ENCODE measurements at places on chromosomes 12 and 14.

- no peak for DNase-seq
Observed at GRCh38 chr12:120597861-120598260, 16.7 kb upstream of the POP5 start.

- DNase-seq: no peak
Observed at GRCh38 chr14:54568821-54569595, 2.1 kb downstream of the SAMD4A start.

- DNase-seq: no peak
Observed at GRCh38 chr12:16187660-16188059, 89.8 kb downstream of the SLC15A5 start.

GRCh38 chr14:96852823-96853422, 55.7 kb downstream of the VRK1 start:
- DNase-seq: no peak

GRCh38 chr12:120537856-120538220, 3.7 kb downstream of the RNF10 start:
- no peak for DNase-seq

- no peak for DNase-seq
Observed at GRCh38 chr14:26896447-26896846, 298.6 kb upstream of the NOVA1 start.

DNA sequence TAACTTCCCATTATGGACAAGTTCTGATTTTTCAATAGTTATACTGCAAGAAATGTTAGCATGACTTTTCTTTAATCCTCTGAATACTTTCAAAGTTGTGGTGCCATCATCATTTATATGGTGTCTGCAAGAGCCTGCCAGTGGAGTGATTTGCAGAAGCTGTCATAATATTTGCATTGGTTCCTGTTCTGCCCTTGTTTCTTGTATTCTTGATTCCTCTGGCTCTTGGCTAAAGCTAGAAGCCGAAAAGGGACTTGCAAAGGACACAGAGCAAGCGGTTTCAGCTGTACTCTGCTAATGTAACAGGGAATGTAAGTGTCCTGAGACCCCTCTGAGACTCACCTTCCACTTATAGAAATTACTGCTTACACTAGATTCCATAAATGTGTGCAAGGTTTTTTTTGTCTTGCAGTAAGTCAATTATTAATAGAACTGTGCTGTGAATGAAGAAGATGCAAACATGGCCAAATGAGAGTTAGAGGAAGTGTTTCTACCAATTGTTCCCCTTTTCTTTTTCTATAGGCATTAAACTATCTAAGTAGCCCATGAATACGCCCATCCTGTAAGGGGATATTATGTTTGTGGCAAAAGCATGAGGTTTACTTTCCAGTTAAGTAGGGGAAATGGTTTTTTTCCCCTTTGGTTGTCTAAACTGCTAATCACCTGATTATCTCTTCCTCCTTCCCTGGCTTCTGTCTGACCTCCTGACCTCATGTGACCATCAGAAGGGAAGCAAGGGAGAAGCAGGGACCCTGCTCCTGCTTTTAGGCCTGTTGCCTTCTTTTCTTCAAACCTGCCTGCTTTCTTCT, 5.3 kb downstream of the DYRK4 start:
- DNase-seq: no peak

- no peak for DNase-seq
Observed at GRCh38 chr12:1205512-1206060, 214.6 kb downstream of the ERC1 start.
